ENCODE measurements at places on chromosomes 5 and 9. TPM values are rescaled to one million over a fixed set of nuclear protein-coding genes. Genes with fewer than 3 reads are reported as not detected.
A peak's percentile ranks its signal among the peaks of the same experiment; 100 is the strongest.

IFT74 gene
- 12.3 TPM for total RNA-seq

DNA sequence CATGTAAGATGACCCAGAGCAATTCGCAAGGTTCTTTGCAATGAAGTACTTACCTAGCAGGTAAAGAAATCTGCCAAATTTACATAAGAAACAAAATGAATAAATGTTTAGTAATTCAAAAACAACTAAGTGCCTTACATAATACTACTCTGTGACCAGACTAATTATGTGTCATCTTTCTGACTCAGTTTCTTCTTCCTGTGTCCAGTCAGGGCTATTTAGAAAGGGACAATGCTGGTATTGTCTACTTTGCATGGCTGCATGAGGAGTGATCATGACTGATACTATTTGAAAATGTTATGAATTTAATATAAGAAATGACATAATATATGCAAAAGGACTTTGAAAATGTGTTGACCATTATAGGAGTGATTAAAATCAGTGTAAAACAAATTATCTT lies 210.0 kb downstream of the TMEM161B start:
- DNase-seq = no peak

- DNase-seq = no peak
Measured at GRCh38 chr5:104186100-104186499, 623.5 kb upstream of the NUDT12 start.

- DNase-seq = peak; percentile 75
Measured at GRCh38 chr9:112104401-112104800, 70.7 kb downstream of the SUSD1 start.
